ENCODE measurements at places on chromosomes 3 and 15. TPM values are rescaled to one million over a fixed set of nuclear protein-coding genes. Genes with fewer than 3 reads are reported as not detected.

The IGDCC3 gene
- not detected for total RNA-seq

The CCR4 gene
- total RNA-seq, result not detected

The GATM gene
- 0.44 TPM for total RNA-seq

The KIF15 gene
- total RNA-seq, result 1.3 TPM

The SPATA12 gene
- total RNA-seq, result 0.15 TPM

The C3orf49 gene
- not detected for total RNA-seq

The UBAP1L gene
- 1.5 TPM for total RNA-seq

The TUSC7 gene
- total RNA-seq, result not detected

The DUOXA2 gene
- total RNA-seq, result not detected

The ARHGEF26 gene
- total RNA-seq, result 1.6 TPM

The SOX2 gene
- not detected for total RNA-seq

The CD86 gene
- not detected for total RNA-seq

The ACKR2 gene
- total RNA-seq, result 0.15 TPM

The CCDC39 gene
- total RNA-seq, result 0.17 TPM

The CACNA1D gene
- 0.33 TPM for total RNA-seq

The UACA gene
- 107 TPM for total RNA-seq

The GATA2 gene
- total RNA-seq, result 2.6 TPM

Data from smooth muscle cell of trachea (primary cell).